Kasumi-1 (cell line): ENCODE measurements at places on chromosomes 2 and 18.
A peak's percentile ranks its signal among the peaks of the same experiment; 100 is the strongest.

- no peak for DNase-seq
Observed at GRCh38 chr2:220198896-220199295, 571.5 kb downstream of the SLC4A3 start.

- DNase-seq = no peak
Observed at GRCh38 chr18:33603454-33603853, 25.4 kb downstream of the ASXL3 start.

GRCh38 chr2:42095923-42096408, 48.1 kb downstream of the PKDCC start:
- DNase-seq = peak; percentile 44

GRCh38 chr2:53182601-53183000, 585.0 kb upstream of the CHAC2 start:
- DNase-seq = no peak

- DNase-seq = no peak
Observed at GRCh38 chr2:48854681-48855080, 99.2 kb upstream of the LHCGR start.

GRCh38 chr18:13620818-13621445, 105.4 kb downstream of the FAM210A start:
- no peak for DNase-seq

DNA sequence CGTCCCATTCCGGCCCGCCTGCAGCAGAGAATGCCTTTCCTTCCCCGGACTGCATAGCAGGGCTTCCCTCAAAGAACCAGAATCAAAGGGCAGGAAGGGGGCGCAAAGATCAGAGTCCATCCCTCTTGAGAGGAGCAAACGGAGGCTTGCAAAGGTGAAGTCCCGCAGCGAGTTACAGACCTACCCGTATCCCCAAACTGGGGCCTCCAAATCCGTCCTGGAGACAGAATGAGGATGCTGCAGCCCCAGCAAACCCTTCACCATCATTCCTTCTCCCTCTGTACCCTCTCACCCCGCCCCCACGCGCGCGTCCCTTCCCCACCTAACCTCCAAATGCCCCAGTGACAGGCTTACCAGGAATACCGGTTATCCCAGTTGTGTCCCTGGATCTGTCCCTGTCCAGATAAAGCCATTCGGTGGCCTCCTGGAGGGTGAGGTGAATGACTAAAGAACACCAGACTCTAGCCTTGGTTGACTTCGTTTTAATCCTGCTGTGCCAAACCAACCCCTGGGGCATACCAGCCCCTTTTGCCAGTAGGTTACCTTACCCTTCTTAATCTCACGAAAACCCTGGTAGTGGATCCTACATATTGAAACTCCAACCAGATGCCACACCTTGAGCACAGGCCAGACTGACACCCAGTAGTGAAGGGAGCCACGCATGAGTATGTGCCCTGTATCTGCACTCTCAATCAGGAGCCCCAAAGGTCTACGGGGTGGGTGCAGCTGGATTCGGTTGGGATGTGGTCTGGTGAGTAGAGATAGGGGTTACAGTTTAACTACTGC, 961 bp upstream of the SLC40A1 start:
- DNase-seq = no peak

DNA sequence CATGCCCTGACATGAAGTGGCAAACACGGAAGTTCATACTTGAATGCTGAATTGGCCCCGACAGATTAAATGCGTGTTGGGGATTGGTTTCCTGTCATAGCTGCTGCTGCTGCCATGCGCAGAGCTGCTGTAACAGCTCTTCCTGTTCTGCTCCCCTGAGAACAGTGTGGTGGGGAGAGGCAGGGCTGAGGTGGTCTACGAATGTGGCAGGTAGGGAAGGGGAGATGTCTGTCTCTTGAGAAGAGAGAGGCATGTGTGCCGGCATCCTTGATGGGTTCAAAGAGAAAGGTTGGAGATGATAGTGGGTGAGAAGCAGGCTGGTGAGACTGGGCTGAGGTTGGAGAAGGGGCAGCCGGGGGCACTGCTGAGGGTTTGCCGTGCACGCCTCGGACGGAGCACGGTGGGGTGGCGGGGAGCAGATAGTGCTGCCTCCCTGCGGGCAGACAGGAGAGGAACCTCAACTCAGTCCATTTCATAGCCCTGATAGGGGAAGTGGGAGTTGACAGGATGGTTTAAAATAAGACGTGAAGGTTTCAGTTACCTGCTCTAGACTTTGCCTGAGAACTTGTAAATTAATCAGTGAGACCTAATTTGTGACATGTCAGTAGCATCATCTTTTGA, 46.1 kb downstream of the TMEM185B start:
- DNase-seq = peak; percentile 84

DNA sequence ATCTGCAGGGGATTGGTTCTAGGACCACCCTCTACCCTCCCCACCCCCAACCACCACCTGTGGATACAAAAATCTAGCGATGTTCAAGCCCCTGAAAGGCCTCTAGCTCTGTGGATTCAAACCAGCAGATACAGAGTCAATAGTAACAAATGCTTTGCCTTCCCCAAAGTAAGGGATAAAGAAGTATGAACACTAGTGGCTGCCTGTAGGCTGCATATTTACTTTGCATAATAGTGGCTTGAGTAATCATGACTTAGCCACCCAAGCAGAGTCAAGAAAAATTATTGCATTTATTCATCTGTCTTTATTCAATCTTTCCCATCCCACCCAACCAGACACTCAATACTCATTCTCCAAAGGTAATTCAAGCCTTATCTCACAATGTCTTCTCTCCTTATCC, 43.8 kb downstream of the SOCS6 start:
- DNase-seq = no peak

- DNase-seq = no peak
Observed at GRCh38 chr18:48608581-48608980, 69.8 kb downstream of the CTIF start.

DNA sequence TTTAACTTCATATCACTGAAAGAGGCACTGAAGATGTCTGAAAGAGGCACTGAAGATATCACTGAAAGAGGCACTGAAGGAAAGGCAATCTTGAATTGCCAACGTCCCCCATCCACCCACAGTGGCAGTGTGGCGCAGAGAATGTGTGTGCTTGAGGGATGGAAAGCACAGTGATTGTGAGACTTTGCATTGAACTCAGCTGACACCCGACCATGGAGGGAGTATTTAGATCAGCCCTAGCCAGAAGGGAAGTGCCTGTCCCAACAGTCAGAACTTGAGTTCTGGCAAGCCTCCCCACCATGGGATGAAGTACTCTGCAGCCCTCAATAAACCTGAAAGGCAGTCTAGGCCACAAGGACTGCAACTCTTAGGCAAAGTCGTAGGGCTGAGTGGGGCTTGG, 33.8 kb downstream of the MAP4K3 start:
- no peak for DNase-seq

DNA sequence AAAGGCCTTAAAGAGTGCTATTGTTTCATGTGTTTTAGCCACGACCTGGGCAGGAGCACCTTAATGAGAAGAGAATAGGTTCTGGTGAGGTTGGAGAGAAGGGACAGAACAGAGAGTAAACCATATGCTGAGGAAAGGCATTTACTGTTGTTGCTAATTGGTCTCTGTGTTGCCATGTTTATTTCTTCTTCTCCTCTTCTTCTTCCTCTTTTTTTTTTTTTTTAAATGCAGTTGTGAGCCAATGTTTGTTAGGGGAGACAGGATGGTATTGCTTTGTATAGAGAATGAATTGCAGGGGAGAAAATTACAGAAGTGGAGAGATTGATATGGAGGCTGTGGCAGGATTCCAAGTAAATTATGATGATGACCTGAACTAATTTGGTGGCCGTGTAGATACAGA, 2.6 kb downstream of the SCN9A start:
- DNase-seq = no peak

- DNase-seq = no peak
Observed at GRCh38 chr2:120700659-120701058, 35.0 kb upstream of the GLI2 start.

DNA sequence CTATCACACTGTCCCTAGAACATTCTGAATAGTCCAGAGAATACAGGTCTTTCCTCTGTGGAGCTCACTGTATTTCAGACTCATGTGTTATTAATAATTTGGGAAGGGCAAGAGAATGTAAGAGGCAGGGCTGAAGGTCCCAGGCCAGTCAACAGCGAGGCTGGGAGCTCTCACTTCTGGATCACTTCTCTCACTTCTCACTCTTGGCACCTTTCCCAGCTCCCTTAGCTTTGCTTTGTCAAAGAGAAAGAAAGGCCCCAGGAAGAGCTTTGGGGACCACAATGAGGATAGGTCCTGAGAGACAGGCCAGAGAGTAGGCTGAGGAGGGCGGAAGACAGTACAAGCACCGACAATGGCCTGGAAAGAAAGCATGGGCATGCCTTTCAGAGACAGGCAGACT, 11.2 kb downstream of the EFR3B start:
- no peak for DNase-seq

- no peak for DNase-seq
Observed at GRCh38 chr2:19767899-19768298, 133.9 kb downstream of the TTC32 start.

GRCh38 chr2:213216461-213216860, 65.0 kb upstream of the IKZF2 start:
- DNase-seq = no peak

- DNase-seq = peak; percentile 90
Observed at GRCh38 chr2:27663285-27664153, at the start of the genes SLC4A1AP and SUPT7L. Gene SLC4A1AP (plus strand): TSS chr2:27663889. CDS start chr2:27663915, 26 bp downstream. Gene SUPT7L (minus strand): TSS chr2:27663614. CDS start chr2:27662192, 1,422 bp downstream.

- DNase-seq = no peak
Observed at GRCh38 chr2:170262806-170263205, 84.9 kb downstream of the MYO3B start.

- DNase-seq = no peak
Observed at GRCh38 chr2:241184901-241185300, 3.6 kb upstream of the ANO7 start.

- no peak for DNase-seq
Observed at GRCh38 chr18:77512152-77512551, 262.5 kb downstream of the GALR1 start.

GRCh38 chr18:11366410-11366809, 217.0 kb upstream of the PIEZO2 start:
- DNase-seq = no peak

- no peak for DNase-seq
Observed at GRCh38 chr18:13635046-13635445, 91.3 kb downstream of the FAM210A start.

- no peak for DNase-seq
Observed at GRCh38 chr2:220107380-220107791, 480.0 kb downstream of the SLC4A3 start.

DNA sequence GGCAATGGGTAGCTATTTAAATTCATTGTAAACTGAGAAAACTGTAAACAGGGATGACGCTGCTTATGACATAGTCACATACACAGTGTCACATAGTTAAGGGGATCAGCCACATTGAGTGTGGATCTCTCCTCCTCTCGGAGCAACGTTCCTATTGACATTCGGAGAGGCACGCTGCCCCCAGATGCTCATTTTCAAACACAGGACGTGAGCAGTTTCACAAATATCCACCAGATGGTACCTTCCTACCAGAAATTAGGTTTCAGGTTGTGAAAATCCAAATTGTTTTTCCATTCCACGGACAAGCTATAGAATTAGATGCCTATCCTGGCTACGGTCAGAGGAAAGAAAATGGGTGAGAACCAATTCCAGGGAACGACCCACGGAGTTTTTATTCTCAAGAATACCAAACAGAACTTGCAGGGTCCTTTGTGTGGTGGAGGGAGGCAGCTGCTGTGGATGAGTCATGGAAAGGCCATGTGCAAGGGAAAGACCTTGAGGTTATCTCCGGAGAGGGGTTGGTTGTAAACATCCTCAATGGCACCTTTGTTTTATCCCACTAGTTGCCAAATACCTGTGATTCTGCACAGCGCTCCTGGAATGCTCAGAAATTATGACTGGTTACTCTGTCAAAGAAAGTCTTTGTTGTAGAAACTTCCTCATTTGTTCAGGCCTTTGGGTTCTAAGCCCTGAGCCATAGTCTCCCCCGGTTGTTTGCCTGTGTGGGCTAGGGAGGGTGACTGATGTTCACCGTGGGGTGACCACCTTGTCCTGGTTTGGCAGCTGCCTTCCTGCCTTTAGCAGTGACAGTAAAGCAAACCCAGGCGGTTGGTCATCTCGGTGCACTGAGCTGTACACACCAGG, 88.0 kb downstream of the ACTR3 start:
- DNase-seq = peak; percentile 40

DNA sequence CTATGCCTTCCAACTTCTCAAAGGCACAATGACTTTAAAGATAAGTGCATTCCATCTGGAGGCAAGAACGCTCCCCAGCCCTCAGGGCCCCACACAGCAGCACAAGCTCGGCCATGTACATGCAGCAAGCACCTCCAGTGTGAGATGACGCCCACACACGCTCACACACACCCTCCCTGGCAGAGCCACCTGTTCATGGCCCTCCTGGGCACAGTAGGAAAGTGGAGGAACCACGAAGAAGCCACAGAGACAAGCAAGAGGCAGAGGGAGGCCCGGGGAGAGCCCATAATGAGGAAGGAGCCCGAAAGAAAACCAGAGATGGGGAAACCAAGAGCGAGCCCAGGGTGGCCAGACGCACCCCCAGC, 21.7 kb downstream of the BIN1 start:
- DNase-seq = peak; percentile 75

DNA sequence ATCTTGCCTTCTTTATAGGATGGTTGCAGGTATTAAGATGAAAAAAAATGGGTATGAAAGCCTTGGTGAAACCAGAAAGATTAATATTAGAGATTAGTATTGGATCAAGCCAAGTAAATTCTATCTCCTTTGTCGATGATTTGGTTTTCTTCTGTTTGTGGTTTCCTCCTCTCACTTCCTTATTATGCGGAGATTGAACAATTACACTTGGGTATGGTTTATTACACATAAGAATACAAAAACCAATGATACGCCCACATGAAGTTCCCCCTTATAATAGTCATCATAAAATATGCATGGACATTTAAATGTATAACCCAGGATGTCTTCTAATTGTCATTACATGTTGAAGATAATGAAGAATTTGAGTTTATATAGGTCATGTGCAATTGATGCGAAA, 4.9 kb downstream of the LTBP1 start:
- DNase-seq = peak; percentile 44

GRCh38 chr2:223026357-223027110, 25.5 kb upstream of the KCNE4 start:
- no peak for DNase-seq

- no peak for DNase-seq
Observed at GRCh38 chr2:154846842-154847241, 148.3 kb downstream of the KCNJ3 start.

DNA sequence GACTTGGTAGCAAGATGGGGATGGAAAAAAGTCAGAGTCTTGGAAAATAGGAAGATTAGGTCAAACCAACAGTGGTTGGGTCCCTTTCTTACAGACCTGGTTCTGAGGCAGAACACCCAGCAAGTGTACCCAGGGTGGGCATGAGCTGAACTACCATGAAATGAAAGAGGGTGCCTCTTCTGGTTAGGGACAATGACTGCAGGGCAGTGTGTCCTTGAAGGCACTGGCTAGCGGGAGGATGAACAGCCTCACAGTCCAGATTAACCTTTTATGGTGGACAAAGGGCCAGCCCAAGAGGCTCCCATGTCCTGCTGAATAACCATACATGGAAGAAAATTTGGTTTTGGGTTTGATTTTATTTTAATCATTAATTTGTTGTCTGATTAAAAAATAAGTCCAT, 61.8 kb upstream of the CCDC85A start:
- no peak for DNase-seq

- DNase-seq = no peak
Observed at GRCh38 chr18:78678318-78678695, 301.3 kb upstream of the SALL3 start.

- no peak for DNase-seq
Observed at GRCh38 chr2:164458792-164459191, 162.5 kb downstream of the GRB14 start.
